ENCODE measurements at places on chromosomes 7 and 10.

- no peak for DNase-seq
These were observed 653 bp upstream of the ADRB1 start for GRCh38 chr10:114042895-114043531.

- no peak for DNase-seq
These were observed 46.2 kb downstream of the SRRM3 start for GRCh38 chr7:76247938-76248337.

DNA sequence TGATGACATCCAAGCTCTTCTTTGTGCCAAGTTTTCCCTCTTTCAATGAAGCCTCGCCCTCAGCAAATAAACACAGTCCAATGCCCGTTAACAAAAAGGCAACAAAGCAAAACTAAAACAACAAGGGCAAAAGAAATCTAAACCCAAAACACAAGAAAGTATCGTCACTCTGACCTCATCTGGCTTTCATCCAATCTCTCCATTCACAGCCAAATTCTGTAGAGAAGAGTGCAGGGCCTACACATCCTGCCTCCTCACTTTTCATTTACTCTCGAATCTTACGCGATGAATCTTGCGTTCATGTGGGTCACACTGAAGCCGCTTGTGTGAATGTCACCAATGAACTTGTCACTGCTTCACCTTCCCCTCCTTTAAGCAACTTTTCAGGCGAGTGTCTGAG is 15.9 kb upstream of the AKR1E2 start:
- no peak for DNase-seq

DNA sequence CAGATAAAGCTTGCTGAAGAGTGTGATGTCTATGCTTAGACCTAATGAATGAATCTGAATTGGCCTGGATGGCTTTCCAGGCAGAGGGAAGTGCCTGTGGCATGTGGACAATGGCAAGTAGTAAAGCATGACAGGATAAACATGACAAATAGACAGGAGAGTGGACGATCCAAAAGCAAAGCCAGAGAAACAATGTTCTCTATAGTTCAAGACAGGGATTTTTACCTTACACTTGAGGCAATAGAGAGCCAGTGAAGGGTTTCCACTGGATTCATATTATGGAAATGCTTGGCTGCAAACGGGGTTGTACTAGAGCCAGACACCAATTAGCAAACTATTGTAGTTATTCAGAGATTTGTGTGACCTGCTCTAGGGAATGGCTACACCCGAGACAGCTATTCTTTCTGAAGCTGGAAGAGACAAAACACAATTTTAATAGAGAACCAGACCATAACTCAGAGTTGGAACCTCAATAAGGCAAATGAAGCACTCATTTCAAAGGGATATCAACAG is 2.3 kb downstream of the AGMO start:
- DNase-seq: no peak

GRCh38 chr7:149878523-149878921 is 4.8 kb downstream of the ATP6V0E2 start:
- DNase-seq: no peak

GRCh38 chr10:48818081-48818480 is 121.6 kb downstream of the LRRC18 start:
- DNase-seq: no peak

- DNase-seq: no peak
These were observed 77.7 kb downstream of the RBM33 start for GRCh38 chr7:155722118-155722517.

DNA sequence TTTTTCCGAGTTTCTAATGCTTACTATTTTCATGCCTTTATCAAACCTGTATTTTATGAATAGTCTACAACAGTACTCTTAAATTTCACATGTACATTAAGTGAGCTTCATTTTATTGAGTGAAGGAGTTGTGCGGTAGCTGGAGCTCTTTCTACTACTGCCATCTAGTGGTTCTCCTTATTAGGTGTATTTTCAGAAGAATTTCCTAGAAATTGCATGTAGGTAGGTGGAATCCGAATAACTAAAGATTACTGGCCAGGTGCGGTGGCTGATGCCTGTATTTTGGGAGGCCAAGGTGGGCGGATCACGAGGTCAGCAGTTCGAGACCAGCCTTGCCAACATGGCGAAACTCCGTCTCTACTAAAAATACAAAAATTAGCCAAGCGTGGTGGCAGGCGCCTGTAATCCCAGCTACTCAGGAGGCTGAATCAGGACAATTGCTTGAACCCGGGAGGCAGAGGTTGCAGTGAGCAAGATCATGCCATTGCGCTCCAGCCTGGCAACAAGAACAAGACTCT is 38.3 kb downstream of the LRRC72 start:
- DNase-seq: no peak

GRCh38 chr10:55449981-55450380 is 649.0 kb upstream of the PCDH15 start:
- DNase-seq: no peak

DNA sequence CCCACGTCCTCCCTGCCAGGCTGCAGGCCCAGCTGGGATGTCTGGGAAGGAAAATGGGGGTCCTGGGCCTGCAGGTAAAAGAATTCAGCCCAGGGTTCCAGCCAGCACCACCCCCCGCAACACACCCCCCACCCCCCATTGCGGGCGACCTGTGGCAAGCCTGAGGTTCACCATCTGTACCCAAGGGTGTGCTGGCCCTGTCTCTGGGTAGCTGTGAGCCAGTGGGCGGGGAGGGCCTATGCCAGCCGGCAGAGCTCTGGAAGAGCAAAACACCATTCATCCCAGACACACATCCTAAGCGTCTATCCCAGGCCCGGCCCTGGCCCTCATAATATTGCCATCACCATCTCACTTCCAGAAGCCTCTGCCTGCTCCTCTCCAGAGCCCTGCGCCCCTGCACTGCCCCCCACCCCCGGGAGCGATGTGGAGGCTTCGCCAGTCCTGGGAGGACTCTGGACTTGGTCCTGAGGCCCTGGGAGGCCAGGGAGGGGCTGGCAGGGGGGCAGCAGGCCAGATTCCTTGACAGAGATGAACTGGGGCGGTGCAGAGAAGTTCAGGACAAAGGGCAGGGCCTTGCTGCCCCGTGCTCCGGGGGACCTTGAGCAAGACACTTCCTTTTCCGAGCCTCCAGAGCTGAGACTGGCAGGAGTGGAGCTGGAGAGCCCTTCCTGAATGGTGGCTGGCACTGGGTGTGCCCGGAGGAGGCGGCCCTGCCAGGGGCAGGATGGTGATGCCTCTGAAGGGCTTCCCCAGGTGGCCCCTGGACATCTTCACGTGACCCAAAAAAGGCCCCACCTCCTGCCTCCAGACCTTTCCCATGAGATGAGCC is 8.7 kb upstream of the TTYH3 start:
- no peak for DNase-seq

DNA sequence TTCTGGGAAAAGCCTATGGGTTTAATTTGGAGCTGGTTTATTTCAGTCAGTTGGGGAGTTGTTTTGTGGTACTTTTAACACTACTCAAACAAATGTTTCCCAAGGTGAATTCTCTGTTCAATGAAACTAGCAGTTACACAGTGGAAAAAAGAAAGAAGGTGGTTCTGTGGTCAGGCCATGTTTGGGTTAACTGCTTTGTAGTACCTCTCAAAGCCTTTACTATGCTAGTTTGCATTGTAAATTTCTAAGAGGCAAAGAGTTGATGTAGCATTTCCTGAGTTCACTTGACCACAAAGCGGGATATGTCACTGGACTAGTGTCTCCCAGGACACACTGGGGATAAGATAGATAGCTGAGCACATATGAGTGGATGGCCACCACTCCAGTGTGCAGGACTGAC is 145.4 kb downstream of the KIF20B start:
- no peak for DNase-seq
